ENCODE measurements at places on chromosomes 7 and 10.

GRCh38 chr10:84715911-84716310, 387.5 kb downstream of the CCSER2 start:
- peak; percentile 52 for DNase-seq

DNA sequence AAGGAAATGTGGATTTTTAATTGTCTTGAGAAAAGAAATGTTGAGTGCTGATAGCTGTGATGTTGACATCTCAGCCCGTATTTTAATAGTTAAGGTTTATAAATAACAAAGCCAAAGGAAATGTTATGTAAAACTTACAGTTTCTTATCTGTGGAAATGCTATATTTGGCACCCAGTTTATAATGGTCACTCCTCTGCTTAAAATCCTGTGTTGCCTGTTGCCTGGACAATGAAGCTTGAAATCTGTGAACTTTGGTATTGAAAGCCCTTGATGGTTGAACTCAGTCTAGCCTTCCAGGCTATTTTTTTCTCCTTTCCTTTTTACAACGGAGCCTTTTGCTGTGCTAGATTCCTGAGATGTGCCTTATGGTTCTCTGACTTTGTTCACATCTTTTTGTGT, 46.5 kb downstream of the MCU start:
- DNase-seq: peak; percentile 26

GRCh38 chr7:30814700-30815387, 43.6 kb downstream of the MINDY4 start:
- no peak for DNase-seq

DNA sequence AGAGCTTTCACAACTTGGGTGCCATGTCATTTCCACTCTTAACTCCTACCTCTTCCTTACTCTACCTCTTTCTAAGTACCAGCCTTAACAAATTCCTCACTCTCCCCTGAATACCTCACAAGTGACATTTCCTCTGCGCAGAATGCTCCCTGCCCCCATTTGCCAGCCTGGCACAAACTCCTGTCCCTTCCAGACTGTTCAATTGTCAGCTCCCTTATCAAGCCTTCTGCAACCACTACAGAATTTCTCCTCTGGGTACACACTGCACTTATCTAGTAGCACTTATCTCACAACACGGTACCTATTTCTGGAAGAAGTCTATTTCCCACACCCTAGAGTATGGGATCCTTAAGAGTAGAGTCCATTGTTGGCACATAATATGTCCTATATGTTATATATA, 39.1 kb upstream of the ANAPC16 start:
- no peak for DNase-seq

Measured in OCI-M1 (cell line).